ENCODE measurements at places on chromosomes 2 and 18.

DNA sequence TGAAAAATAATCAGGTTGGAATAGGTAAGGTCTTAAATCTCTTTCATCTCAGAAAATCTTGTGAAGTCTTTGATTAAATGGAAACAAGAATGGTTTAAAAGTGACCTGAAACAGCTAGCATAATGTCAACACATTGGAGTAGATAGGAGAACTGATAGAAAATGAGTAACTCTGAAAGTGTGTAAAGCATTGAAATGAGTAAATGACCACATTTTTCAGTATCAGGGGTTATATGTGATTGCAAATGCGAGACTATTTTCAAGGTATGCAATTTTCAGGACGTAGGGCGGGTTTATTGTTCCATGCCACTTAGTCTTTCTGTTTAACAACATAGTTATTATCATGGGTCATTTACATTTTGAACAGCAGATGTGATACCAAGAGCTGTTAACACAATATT is 1383.2 kb downstream of the LRP1B start:
- no peak for DNase-seq

DNA sequence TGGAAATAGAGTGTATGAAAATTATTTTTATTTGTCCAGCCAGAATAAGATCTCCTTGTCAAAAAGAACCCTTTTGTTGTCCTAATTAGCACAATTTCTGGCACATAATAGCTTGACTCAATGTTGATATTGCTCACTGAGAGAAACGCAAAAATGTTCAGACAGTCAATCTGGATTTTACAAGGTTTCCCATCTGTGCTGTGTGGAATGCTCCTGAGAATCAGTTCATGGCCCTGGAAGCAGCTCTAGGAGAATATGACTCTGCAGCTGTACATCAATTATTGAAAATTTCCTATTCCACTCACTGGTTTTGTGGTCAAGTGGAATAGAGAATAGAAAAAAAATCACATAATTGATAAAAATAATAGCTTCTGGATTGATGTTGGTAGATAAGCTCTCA is 1582.9 kb upstream of the NXPH2 start:
- DNase-seq, result no peak

- no peak for DNase-seq
These were observed 229.0 kb downstream of the MREG start for GRCh38 chr2:215784371-215784783.

GRCh38 chr2:60285626-60286316 is 267.7 kb downstream of the BCL11A start:
- DNase-seq, result no peak

- peak; percentile 11 for DNase-seq
These were observed 255.8 kb downstream of the FBXO15 start for GRCh38 chr18:73891572-73892421.

- DNase-seq, result no peak
These were observed 282.0 kb upstream of the CHST9 start for GRCh38 chr18:27467073-27467472.

DNA sequence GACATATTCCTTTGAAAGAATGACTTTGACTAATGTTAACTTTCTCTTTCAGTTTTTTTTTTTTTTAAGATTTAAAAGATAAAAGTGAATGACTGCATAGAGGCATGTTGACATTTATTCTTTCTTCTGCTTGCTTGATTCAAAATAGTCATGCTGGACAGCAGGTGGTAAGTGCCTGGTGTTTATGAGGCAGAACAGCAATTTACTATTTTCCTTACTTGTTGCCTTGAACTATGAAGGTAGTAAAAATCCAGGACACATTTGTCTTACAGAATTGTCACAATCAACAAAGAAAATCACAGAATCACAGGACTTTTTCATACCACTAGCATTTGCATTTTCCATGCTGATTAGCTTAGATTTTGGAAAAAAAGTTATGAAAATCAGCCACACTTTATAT is 388.3 kb downstream of the CTNNA2 start:
- no peak for DNase-seq

DNA sequence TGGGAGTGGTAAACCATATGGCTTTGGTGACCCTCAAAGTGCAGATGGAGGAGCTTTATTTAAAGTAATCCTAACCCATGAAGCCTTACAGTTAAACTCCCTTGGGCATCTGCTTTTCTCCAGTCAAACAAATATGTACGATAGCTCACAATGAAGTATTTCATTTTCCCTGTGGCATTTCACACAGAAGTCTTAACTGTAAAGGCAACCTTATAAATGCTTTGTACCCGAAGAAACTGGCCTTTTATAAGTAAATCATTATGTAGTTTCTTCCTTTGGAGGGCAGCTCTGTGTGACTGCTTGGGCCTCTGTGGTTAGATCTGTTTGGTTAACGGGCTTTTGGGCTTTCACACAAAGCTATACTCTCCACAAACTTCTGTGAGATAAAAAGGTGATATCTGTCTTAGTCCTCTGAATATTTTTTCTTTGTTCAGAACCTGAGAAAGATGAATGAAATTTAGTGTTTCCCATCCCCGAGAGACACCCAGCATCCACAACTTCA is 46.6 kb downstream of the SCN1A start:
- no peak for DNase-seq

- DNase-seq, result no peak
These were observed 11.5 kb upstream of the SLC11A1 start for GRCh38 chr2:218370410-218371063.

DNA sequence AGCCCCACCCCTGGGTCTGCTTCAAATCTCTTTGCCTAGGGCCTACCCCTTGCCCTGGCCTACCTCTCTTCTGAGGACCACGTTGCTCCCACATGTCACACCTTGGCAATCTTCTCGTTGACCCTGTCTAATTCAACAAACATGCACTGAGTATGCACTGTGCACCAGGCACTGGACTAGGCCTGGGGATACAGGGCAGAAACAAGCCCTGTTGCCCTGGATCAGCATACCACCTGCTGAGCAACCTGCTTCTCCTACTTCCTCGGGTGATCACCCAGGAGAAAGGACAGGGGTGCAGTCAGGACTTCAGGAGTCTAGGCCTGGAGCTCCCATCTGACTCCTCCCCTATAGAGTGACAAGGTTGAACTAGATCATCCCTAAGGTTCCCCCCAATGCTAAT is 9.7 kb downstream of the WNT10A start:
- DNase-seq, result no peak

DNA sequence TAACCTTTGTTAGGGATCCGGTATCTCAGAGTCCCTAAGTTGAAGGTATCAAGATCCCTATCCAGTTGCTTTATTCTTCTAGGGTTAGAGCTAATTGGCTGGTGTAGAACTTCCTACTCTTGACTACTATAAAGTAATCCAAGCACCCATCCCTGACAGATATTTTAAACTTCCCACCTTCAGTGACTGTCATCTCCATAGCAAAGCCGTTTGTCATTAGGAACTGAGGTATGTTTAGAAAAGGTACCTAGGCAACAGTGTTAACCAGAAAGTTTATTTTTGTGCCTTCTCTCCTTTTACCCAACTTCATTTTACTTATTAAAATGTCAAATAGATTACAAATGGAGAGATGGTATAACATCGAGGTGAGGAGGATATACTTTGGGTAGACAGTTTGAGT is 4.5 kb downstream of the FAM117B start:
- DNase-seq, result no peak

All from Daoy (cell line).